ENCODE measurements at places on chromosomes 5 and 9.

DNA sequence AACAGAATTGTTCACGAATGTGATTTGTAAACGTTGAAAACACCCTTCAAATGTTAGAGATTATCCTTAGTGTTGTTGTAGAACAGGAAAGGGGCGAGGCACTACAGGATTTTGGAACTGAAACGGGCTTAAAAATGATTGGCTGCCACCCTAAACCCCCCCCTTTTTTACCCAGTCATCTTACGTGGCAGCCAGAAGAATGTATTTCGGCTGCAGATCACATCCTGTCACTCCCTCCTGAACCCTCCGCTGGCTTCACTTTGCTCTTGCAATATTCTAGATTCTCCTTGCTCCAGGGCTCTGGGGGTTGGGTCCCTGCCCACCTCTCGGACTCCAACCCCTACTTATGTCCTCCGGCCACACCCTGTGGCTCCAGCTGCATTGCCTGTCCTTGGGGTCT lies 13.9 kb upstream of the UNC5A start:
- DNase-seq: no peak

- DNase-seq: no peak
Measured at GRCh38 chr9:124788542-124789217, 11.7 kb downstream of the OLFML2A start.

DNA sequence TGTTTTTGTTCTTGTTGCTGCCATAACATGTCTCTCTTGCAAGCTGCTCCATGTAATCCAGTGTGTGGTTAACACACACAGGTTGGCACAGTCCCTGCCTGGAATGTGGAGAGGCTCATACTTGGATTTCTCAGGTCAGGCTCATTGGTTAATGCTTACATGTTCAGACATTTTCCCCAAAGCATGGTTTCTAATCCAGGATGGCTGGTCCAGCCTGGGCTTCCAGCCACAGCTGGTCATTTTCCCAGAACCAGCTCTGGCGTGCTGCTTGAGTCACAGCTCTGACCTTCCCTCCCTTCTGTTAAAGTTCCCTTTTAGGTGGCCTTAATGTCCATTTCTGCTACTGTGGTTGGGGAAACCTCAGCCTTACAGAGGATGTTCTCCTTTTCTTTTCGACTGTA lies 294.3 kb downstream of the TAF11L14 start:
- no peak for DNase-seq

DNA sequence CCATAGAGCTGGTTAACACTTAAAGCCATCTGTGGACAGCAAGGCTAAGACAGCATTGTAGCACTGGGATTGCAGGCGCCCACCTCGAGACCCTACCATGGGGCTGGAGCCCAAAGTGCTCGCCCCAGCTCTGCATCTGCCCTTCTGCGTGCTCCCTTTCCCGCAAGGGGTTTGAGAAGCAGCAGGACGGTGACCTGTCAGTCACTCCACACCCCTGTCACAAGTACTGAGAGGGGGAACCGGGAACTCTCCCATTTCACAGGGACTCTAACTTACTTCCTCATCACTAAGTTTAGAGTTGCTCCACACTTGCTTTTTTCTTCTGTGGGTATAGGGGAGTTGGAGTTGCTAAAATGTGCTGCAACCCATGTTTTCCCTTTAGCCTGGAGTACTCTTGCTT lies 273.2 kb downstream of the SMARCA2 start:
- DNase-seq: no peak

- DNase-seq: peak; percentile 88
Measured at GRCh38 chr9:18405240-18405639, 68.7 kb upstream of the ADAMTSL1 start.

GRCh38 chr9:102445181-102445747 lies 549.9 kb upstream of the CYLC2 start:
- DNase-seq: no peak

DNA sequence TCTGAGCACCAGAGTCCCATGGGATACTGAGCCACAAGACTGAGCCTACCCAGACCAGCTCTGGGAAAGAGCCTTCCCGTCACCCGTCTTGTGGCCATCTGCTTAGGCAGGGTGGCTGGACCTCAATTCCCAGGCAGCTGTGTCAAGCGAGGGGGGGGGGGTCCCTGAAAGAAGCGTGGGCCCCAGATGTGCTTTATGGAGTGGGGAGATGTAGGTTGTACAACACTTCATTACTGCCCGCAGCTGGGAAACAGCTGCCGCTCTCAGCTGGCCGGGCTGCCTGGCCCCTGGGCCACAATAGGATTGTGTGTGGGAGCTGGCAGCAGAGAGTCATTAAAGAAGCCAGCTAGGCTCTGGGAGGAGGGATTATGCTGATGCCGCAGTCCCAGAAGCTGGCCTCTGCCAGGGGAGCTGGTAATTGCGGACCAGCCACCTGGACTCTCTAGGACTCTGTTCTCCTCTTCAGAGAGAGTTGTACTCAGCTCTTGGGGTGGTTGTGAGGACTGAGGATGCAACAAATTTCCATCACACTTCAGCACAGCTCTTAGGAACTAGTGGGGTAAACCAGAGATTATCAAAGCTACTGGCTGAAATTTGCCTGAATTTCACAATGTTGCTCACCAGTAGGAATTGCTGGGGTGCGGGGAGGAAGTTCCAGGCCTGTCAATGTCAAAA lies 145.4 kb downstream of the GADD45G start:
- no peak for DNase-seq

DNA sequence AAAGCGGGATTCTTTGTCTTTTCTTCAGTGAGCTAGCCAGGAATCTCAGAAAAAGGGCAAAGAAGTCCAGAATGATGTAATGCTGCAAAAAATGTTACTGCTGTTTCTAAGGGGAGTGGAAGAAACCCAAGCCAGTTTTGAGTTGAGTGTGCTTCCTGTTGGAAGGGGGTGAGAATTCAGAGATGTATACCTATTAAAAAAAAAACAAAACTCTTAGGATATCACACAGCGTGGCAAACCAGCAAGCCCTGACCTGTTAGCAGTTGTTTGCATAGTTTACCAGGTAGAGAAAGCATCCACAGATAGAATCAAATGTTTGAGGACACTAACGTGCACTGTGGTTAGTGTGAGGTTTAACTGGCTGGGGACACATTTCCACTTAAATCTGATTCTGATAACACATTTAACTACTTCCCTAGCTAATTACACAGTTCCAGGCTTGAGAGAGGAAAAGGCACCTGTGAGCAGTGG lies 11.4 kb downstream of the BASP1 start:
- peak; percentile 74 for DNase-seq

DNA sequence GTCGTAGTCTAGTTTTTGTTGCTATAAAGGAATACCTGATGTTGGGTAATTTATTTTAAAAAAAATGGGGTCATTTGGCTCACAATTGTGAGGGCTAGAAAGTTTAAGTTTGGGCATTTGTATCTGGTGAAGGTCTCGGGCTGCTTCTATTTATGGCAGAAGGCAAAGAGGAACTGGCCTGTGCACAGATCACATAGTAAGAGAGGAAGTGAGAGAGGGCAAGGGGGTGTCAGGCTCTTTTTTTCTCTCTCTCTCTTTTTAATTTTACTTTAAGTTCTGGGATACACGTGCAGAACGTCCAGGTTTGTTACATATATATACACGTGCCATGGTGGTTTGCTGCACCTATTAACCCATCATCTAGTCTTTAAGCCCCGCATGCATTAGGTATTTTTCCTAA lies 453.3 kb downstream of the DIRAS2 start:
- DNase-seq: no peak

DNA sequence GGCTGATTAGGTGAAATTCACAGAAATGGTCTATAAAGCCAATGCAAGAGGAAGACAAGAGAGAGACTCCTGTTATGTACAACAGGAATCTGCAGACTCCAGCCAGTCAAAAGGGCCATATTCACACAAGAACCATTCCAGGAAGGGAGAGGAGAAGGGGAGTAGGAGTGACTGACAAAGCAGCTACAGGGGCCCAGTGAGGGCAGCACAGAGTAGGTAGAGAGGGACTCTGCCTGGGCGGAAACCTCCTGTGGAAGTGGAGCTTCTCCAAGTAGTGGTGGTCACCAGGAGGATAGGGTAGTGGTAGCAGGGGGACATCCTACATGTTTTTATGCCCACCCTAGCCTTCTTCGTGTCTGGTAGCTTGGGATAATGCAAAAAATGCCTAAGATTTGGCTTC lies 667.3 kb downstream of the ACTL7B start:
- no peak for DNase-seq
